ENCODE measurements at places on chromosomes 2 and 18.

DNA sequence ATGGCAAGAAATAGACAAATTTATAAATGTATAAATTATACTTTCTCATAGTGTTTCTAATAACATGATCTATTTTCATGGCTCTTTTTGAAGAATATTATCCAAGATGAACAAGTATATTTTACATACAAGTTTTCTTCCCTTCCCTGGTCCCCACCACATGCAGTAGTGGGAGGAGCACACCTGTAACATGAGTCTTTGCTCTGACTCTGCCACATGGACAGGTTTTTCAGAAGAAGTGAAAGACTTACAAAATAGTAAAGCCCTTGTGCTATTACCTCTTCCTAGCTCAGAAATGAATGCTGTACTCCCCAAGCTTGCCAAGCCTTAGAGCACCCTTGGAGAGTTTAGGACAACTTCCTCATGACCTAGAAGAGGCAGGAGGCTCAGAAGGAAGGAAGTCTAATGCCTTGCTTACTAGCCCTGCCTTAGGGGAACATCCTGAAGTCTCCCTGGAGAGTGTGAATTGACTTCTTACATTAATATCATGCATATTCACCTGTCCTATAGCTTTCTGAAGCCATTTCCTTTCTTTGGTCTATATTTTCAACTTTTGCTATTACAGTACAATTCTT lies 18.4 kb downstream of the MXD1 start:
- DNase-seq, result no peak

DNA sequence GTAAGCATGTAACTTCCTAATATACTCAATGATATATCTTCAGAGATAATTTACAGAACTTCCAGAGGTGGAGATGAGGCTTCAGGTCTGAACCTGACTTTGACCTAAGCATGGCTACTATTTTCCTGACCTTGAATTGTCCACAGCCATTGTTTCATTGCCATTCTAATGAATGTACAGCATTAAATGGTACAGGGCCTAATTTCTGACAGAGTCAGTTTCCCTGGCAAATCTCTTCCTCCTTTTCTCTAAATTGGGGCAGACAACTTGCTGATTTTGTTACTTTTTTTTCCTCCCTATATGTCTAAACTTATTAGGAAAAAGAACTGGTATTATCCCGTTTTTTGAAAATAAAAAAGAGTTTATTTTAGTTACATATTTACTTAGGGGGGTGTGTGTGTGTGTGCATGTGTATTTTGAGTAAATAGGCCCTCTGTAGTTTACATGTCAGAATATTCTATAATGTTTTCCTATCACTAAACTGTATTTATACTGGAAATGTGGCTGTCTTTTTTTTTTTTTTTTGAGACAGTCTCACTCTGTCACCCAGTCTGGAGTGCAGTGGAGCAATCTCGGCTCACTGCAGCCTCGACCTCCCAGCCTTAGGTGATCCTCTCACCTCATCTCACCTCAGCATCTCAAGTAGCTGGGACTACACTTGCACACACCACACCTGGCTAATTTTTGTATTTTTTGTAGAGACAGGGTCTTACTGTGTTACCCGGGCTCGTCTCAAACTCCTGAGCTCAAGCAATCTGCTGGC lies 43.3 kb upstream of the SCN9A start:
- DNase-seq, result no peak

DNA sequence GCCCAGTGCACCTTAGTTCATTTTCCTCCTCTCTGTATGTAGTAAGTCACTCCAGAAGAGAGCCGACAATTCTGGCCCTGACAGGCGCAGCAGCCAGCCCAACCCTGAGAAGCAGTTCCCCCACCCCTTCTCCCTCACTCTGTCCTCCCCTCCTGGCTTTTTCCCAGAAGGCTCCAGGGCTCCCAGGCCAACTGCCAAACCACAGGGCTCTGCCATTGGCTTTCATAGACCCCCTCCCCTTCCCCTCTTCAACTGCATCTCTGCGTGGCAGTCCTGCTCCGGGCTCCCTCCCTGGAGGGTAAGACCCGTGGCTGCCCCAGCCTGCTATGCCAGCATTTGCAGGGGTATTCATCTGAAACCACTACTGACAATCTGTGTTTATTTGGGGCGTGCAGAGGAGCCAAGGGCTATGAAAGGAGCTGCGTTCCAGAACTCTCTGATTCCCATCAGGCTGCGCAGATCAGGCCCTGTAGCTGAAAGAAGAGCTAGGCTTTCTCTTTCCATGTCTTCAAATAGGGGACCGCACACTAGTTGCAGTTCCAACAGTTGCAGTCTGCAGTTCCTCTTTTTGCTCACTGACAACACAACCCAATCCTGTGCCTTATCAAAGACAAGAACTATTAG lies 388.6 kb upstream of the TNP1 start:
- no peak for DNase-seq

- DNase-seq, result no peak
Observed at GRCh38 chr2:229090225-229090624, 180.9 kb downstream of the PID1 start.

- no peak for DNase-seq
Observed at GRCh38 chr2:134296301-134296700, 42.4 kb downstream of the MGAT5 start.

- no peak for DNase-seq
Observed at GRCh38 chr18:64720781-64721464, 572.0 kb upstream of the LINC00305 start.

DNA sequence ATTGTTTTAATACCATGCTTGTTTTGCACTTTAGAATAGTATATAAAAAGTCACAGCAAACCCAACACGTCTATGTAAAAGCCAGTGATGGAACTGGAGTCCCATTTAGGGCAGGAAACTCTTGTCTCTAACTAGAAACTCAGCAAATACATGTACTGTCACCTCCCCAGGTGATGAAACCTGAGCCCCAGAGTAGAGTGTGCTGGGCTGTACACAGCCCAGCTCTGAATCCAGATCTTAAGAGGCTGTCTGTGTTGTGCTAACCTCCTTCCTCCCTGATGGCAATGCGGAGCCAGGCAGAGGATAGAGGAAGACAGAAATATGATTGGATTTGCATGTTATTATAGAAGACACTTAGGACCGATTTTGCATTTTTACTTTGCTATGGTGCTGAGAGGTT lies 317.5 kb upstream of the TRIB2 start:
- no peak for DNase-seq

DNA sequence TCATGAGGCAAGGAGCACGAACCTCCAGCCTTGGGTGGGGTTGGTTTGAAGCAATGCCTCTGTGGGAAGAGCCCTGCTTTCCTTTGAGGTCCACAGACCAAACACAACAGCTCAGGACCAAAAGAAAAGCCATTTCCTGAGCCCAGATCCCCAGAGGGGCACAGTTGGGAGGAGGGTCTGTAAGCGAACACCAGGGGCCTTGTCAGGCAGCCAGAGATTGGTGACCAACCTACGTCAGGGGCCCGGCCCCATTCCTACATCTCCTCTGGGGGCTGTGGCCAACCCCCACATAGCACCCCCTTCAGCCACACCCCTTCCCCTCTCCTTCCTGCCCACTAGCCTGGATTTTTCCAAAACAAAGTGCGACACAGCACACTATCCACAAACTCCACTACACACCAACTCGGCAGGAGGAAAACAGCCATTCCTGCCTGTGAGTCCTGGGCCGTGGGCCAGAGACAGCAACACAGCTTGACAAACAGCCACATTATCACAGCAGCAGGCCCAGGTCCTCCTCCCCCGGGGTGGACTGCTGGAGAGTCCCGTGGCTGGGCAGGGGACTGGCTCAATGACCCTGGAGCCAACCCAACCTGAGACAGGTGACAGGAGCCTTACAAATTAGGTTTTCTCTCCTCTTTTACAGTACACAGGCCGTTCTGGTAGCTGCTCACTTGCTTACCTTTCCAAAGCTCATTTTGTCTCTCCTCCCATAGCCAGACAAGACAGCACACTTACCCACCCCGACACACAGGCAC lies 98.8 kb downstream of the TNS1 start:
- no peak for DNase-seq

- no peak for DNase-seq
Observed at GRCh38 chr2:168171059-168171762, 76.2 kb downstream of the STK39 start.

DNA sequence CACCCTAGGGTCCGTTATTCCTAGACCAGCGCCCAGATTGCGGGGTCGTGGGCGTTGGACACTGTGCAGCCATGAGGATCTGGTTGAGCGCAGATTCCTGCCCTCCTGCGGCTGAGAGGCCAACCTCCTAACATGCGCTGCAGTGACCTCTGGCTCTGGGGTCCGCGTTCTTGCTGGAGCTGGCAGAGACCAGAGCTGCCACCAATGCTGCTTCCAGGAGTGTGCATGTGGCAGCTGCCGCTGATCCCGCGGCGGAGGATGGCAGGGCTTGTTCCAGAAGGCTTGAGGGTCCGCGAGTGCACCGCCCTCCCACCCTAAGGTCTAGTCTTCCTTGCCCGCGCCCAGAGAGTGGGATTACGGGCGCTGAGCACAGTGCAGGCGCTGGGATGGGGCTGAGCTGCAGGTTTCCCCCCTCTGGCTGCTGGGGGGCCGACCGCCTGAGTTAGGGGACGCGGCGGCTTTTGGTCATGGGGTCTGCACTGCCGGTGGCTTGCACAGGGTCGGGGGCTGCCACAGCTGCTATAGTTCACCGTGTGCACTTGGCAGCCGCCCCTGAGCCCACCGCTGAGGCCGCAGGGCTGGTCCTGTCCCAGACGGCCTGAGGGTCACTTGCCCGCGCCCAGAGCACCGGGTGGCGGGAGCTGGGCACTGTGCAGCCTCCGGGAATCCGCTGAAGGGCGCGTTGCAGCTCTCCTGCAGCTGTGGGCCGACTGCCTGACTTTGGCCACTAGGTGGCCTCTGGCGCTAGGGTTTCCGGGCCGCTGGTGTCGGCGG lies 145.9 kb downstream of the CCDC74A start:
- DNase-seq, result peak; percentile 56

DNA sequence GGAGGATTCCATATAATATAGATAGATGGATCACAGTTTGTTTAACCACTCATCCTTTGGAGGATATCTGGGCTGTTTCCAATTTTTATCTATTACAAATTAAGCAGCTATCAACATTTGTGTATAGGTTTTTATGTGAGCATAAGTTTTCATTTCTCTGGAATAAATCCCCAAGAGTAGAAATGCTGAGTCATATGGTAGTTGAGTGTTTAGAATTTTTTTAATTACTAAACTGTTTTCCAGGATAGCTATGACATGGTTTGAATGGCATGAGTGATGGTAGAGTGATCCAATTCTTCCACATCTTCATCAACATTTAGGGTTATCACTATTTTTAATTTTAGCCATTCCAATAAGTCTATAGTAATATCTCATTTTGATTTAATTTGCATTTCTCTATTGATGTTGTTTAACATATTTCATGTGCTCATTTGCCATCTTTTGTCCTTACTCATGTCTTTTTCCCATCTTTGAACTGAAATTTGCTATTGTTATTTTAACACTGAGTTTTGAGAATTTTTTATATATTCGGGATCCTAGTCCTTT lies 31.4 kb downstream of the ABCB11 start:
- DNase-seq, result no peak

- DNase-seq, result no peak
Observed at GRCh38 chr2:138030459-138030858, 66.2 kb downstream of the HNMT start.

GRCh38 chr2:213220967-213221603 lies 63.2 kb upstream of the SPAG16 start:
- no peak for DNase-seq

DNA sequence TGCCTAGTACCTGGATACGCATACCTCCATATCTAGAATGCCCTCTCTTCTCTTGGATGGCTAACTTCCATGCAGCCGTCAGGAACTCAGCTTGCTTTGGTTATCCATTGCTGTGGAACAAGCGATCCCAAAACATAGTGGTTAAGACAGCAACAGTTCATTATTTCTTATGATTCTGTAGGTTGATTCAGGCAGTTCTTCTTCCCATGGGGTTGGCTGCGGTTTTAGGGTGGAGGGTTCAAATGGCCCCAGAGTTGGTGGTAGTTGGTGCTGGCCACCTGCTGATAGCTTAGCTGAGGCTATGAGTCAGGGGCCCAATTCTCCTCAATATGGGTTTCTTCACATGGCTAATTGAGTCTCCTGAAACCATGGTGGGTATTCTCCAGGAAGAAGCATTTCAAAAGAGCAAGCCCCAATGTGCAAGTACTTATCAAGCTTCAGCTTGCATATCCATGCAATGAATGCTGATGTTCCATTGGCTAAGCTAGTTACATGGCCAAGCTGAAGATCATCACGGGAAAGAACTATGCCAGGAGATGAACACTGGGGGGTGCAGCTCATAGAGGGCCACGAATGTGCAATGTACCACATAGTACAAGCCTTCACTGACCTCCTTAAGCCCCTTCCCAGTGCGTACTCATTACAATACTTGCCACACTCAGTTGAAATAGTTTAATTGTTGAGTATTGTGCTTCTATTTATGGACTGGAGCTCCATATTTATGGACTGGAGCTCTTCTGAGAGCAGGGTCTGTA lies 10.0 kb upstream of the RHOB start:
- no peak for DNase-seq

DNA sequence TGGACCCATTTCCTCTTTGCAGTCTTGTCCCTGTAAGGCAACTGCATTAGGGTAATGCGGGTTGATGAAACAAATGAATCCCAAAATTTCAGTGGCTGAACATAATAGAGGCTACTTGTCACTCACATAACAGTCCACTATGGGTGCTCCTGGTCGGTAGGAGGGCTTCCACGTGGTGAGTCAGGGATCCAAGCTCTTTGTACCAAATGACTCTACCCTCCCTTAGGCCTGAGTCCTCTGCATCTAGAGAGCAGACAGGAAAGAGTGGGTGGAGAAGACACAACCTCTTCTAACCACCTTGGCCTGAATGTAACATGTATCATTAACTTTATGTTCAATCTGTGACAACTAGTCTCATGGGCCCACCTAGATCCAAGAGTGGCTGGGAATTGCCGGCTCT lies 86.2 kb upstream of the HAAO start:
- DNase-seq, result no peak

- peak; percentile 34 for DNase-seq
Observed at GRCh38 chr2:45778720-45779171, 127.3 kb downstream of the PRKCE start.
